ENCODE measurements at places on chromosomes 6 and 20. TPM values are rescaled to one million over a fixed set of nuclear protein-coding genes. Genes with fewer than 3 reads are reported as not detected.

DNA sequence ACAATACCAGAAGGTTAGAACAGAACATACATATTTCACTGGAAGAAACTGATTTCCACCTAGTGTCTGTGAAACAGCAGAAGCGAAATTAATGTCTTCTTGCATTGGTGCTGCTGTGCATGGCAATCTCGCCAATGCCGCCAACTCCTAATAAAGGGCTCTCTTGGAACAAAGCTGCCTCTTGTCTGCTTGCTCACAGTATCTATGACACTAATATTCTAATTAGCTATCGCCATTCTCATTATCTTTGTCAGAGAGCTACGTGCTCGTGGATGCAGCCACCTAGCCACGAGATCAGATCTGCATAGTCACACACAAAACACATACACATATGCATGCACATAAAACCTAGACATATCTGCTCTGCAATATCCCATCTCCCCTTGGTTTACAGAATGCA, 145.9 kb upstream of the OLIG3 start:
- no peaks in the 10 kb centered on the region for H3K36me3 ChIP-seq
- no peak overlapping the region for H3K4me3 ChIP-seq
- no peaks in the 10 kb centered on the region for H3K27me3 ChIP-seq

HLA-DRB1 gene
- 28.2 TPM for total RNA-seq

FAM217A gene
- not detected for total RNA-seq

DNA sequence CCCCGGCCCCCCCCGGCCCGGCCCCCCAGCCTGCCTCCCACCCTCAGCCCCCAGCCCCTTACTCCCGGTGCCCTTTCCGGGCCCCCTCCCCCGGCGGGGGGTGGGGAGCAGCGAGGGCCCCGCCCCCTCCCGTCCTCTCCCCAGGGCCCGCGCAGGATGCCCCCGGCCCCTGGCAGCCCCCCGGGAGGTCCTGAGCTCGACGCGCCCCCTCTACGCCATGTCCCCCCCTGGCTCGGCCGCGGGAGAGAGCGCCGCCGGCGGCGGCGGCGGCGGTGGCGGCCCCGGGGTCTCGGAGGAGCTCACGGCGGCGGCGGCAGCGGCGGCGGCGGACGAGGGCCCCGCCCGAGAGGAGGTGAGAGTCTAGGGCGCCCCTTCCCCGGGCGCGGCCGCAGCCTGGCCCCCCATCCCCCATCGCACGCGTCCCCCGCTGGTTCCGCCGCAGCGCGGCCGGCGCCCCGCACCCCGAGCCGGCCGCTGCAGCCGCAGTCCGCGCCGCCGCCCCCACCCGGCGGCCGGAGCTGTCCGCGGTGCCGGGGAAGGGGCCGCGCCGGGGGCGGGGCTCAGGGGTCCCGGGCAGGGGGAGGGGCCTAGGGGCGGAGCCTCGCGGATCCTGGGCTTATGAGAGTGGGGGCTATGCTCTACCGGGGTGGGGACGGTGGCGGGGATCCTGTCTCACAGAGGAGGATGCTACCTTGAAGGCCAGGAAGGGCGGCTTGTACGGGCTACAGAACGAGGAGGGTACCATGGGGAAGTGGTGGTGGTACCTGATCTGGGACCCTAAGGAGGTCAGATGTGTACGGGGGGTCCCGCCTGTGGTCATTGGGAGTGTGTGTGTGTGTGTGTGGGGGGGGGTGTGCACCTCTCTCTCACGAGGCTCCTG, 516 bp downstream of the TMEM151B start:
- H3K4me1 ChIP-seq = peaks cover 18% of the 10 kb centered on the region
- peak overlapping the region; percentile 61 for H3K4me3 ChIP-seq
- H3K27me3 ChIP-seq = peaks cover 45% of the 10 kb centered on the region
- H3K27ac ChIP-seq = no peak overlapping the region

APOBEC2 gene
- 0.50 TPM for total RNA-seq

HDGFL1 gene
- not detected for total RNA-seq

POPDC3 gene
- not detected for total RNA-seq

C20orf204 gene
- total RNA-seq = 1.6 TPM

DNA sequence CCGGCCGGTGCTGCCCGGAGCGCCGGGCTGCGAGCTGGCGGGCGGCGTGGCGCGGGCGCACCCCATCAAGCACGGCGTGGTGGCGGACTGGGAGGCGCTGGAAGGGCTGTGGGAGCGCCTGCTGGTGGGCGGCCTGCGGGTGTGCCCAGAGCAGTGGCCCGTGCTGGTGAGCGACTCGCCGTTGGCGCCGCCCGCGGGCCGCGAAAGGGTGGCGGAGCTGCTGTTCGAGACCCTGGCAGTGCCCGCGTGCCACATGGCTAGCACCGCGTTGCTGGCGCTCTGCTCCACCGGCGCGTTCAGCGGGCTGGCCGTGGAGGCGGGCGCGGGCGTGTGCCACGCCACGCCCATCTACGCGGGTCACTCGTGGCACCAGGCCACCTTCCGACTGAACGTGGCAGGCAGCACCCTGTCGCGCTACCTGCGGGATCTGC, 517 bp downstream of the ACTL10 start:
- H3K4me3 ChIP-seq = peak overlapping the region; percentile 58
- peak overlapping the region; percentile 94 for H3K27ac ChIP-seq
- no peaks in the 10 kb centered on the region for H3K27me3 ChIP-seq
- H3K4me1 ChIP-seq = peaks cover 50% of the 10 kb centered on the region

- H3K36me3 ChIP-seq = no peaks in the 10 kb centered on the region
- no peak overlapping the region for H3K4me3 ChIP-seq
- peaks cover 14% of the 10 kb centered on the region for H3K4me1 ChIP-seq
- no peaks in the 10 kb centered on the region for H3K27me3 ChIP-seq
Measured at GRCh38 chr20:19552221-19553180, 205.6 kb upstream of the RIN2 start.

DOK5 gene
- total RNA-seq = 0.75 TPM

- no peak overlapping the region for H3K27ac ChIP-seq
- no peaks in the 10 kb centered on the region for H3K4me1 ChIP-seq
- no peaks in the 10 kb centered on the region for H3K36me3 ChIP-seq
- DNase-seq = no peak
- H3K4me3 ChIP-seq = no peak overlapping the region
Measured at GRCh38 chr6:18324706-18325042, 60.3 kb upstream of the DEK start.

DNA sequence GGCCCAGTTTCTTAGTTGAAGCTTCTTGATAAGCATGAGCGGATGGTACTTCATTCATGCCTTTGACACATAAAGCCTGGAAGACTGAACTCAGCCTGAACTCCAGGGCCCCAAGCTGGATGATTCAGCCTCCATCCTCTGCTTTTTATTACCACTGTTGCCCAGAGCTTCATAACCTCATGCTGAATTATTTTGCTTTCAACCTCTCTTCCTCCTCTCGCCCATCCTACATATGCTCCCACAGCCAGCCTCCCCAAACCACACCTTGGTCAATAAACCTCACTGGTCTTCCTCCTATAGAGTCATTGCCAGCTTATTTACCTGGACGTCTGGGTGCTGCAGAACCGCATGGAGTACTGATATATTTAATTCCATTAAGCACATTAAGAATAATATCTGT, 59.4 kb downstream of the SLC35B3 start:
- H3K27ac ChIP-seq = no peak overlapping the region
- H3K36me3 ChIP-seq = no peaks in the 10 kb centered on the region
- no peak overlapping the region for H3K4me3 ChIP-seq

ATP5F1E gene
- 37.4 TPM for total RNA-seq

GTSF1L gene
- not detected for total RNA-seq

Measured in esophagus muscularis mucosa (tissue), 4 donors.